ENCODE measurements at places on chromosomes 16 and 17.

DNA sequence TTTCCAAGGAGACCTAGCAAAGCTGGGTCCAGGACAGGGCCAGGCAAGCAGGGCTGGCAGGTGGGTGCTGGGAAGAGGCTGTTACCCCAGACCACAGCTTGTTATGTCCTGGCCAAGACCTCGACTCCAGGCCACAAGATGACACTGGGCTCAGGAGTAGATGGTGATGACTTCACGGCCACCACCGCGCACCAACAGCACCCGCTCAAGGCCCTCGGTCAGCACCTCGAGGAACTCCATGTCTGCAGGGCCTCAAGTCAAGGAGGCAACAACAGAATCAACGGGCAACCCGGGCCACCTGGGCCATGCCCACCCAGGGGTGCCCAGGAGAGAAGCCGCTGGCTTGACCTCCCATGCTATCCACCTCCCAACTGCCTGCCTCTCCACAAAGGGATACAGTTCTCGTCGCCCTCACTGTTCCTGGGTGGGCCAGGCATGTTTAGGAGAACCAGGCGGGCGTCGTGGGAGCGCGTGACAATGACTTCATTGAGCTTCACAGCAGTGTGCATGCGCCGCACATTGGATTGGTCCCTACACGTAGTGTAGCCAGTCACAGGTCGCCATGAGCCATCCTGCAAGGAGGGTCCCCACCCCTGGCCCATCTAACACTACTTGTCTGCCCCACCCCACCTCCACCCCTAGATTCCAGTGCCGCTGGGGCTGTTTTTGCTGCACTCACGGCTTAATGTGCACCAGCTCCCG is 921 bp upstream of the LCAT start:
- DNase-seq: no peak

GRCh38 chr17:47733674-47734410 is 806 bp downstream of the TBX21 start:
- no peak for DNase-seq

DNA sequence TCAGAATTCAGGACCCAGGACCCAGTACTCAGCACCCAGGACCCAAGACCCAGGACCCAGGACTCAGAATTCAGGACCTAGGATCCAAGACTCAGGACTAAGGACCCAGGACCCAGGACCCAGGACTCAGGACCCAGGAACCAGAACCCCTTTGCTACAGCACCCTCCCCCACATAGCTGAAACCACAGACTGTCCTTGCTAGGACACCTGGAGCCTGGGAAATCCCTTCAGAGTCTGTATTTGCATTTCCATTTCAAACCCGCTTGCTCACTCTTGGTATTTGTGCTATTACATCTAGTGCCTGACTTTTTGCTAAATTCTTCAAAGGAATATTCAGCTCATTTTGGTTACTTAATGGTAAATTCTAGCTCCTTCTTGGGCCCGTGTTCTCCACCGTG is 275.8 kb upstream of the MAF start:
- no peak for DNase-seq

- DNase-seq: no peak
These were observed 1.5 kb downstream of the CRK start for GRCh38 chr17:1454541-1454940.

DNA sequence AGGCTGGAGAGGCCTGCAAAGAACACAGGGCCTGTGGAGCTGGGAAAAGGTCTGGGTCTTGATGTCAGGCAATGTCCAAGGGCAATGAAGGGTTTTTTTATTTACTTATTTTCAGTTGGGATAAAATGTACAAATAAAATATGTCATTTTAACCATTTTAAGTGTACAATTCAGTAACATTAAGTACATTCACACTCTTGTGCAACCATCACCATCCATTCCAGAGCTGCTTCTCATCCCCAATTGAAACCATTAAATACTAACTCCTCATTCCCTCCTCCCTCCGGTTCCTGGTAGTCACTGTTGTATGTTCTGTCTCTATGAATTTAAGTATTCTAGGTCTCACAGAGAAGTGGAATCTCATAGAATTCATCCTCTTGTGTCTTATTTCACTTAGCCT is 444.7 kb downstream of the HS3ST3B1 start:
- no peak for DNase-seq

DNA sequence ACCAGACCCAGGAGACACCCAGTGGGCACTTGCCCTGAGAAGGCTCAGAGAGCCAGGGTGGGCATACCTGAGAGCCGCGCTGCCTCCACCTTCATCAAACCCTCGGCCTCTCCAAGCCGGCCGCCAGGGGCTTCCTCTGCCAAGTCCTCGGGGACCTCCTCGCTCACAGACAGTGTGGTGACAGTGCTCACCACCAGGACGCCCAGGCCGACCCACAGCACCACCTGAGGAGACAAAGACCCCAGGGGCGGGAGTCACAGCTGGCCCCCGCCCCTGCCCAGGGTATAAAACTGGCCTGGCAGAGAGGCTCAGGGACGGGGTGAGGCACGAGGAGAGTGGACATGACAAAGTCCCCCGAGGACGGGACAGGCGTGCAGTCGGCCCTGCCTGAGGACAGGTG is 21.1 kb downstream of the NDUFAF8 start:
- no peak for DNase-seq

DNA sequence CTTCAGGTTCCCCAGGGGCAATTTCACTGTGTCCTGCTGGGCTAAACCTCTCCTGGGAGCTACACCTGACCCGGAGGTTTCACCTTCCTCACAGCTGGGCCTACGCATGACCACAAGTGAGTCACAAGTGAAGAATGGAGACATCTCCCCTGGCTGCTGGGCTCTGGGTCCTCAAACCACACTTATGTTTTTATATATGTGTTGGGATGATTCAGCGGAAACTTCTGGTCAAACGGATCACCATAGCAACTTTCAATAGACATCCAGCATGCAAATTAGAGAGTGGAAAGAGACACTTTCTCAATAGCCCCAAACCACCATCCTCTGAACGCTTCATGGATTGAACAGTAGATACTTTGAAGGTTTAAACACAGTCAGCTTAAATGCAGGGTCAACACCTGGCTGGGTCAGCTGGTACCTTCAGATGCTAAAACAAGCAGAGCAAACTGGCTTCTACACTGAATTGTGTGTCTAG is 28.0 kb upstream of the MAF start:
- no peak for DNase-seq

DNA sequence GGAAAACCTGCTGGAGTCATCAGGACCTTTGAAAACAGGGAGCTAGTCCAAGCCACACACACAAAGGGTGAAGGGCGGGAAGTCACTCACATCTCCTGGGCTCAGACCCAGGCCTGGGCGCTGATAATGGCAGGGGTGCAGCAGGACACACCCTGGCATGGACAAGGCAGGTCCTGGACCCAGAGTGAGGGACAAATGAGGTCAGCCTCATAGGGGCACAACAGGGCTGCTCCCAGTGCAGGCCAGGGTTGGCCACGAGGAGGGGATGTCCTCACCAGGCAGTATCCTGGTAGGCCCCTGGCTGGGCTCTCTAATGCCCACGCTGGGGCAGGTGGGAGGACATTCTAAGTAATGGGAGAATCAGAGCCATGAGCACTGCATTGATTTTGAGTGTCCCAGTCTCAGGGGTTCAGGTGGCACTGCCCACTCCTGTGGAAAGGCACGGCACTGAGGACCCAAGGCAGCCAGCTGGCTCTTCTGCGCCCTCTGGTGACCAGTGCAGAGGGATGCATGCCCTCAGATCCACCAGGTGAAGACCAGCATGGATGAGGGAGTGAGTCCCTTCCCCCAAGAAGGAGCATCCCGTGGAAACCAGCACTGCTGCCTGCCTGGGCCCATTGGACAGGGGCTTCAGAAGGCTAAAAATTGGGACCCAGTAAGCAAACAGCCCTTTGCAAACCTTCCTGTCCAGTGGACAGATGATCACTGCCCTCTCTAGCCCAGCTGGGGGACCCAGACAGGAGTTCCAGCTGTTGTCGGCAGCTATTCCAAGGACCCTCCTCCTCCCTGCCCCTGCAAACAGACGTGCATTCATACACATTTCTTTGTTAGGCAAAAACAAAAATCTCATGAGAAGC is 23.4 kb upstream of the SREBF1 start:
- DNase-seq: peak; percentile 57

- DNase-seq: no peak
These were observed 346.9 kb upstream of the PSMD7 start for GRCh38 chr16:73949574-73950320.

- no peak for DNase-seq
These were observed 23.7 kb downstream of the CDH1 start for GRCh38 chr16:68760671-68761275.

- DNase-seq: no peak
These were observed 24.4 kb downstream of the PIEZO1 start for GRCh38 chr16:88760424-88761142.

GRCh38 chr16:26344240-26344776 is 652.5 kb downstream of the HS3ST4 start:
- no peak for DNase-seq

DNA sequence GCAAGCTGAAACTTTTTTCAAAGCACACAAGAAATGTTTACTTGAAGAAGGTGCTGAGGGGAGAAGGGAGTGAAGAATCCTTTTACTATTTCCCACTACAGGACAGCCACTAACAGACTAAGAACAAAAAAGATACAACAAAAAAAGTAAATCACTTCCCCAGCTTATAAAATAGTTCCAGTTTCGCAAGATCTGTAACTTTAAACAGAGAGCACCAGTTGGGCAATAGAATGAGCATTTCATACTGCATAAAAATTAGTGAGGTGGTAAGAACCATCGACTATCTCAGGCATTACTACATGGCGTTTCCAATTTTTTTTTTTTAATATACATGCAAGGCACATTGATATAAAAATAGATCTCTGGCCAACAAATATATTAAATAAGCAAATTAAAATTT is 11.1 kb downstream of the CRYBA1 start:
- DNase-seq: no peak

DNA sequence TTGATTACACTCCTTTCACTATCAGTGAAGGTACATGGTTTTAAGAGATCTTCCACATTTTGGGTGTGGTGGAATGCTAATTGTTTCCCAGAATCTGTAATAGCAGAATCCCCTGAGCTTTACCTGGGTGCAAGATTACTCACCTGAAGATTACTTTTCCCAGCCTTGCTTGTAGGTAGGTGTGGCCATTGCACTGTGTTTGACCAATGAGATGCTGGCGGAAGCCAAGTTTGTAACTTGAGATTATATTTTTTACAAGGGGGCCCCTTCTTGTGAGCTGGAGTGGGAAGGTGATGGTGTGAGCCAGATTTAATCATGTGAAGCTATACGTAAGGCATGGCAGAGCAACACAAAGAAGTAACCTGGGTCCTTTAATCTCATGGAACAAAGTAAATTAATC is 294.3 kb downstream of the TOX3 start:
- DNase-seq: no peak

GRCh38 chr16:89988951-89989350 is 30.3 kb downstream of the DBNDD1 start:
- DNase-seq: no peak

DNA sequence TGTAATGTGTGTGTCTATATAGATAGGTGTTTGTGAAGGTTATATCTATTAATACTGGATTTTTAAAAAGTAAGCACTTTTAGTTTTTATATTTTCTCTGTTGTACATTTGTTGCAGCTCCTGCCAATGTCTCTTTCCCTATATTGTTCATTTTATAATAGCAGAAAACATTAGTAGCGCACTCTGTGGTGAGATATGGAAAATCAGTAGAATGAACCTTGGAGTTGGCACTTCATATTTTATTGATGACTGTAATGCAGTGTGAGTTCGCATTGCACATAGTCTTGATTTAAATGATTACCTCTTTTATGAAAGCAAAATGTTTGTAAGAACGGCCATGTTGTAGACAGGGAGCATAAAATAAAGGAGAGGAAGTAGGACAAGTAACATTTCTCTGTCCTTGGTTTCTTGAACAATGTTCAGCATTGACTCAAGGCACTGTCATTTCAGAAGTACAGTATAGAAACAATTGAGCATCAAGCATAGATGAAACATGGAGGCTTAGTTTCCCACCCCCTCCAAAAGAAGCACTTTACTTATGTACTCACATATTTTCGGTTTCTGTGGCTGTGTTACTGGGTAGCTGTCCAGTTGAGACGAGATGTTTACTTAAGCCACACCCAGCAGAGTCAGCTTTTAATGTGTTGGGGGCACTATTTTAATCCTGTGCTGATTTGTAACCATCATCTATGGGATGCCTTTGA is 74.0 kb downstream of the TANC2 start:
- DNase-seq: no peak

DNA sequence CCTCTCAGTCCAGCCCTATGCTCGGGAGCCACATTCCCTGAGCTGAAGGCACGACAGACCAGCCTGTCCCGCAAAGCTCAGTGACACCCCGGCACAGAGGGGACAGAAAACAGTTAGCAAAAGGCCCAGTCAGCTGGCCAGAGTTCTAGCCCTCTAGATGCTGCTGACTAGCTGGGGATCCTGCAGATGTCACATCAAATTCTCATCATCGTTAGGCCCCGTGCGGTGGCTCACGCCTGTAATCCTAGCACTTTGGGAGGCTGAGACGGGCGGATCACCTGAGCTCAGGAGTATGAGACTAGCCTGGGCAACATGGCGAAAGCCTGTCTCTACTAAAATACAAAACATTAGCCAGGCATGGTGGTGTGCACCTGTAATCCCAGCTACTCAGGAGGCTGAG is 17.2 kb downstream of the UBE2O start:
- no peak for DNase-seq

- DNase-seq: no peak
These were observed 7.6 kb downstream of the SPNS2 start for GRCh38 chr17:4506175-4506813.

DNA sequence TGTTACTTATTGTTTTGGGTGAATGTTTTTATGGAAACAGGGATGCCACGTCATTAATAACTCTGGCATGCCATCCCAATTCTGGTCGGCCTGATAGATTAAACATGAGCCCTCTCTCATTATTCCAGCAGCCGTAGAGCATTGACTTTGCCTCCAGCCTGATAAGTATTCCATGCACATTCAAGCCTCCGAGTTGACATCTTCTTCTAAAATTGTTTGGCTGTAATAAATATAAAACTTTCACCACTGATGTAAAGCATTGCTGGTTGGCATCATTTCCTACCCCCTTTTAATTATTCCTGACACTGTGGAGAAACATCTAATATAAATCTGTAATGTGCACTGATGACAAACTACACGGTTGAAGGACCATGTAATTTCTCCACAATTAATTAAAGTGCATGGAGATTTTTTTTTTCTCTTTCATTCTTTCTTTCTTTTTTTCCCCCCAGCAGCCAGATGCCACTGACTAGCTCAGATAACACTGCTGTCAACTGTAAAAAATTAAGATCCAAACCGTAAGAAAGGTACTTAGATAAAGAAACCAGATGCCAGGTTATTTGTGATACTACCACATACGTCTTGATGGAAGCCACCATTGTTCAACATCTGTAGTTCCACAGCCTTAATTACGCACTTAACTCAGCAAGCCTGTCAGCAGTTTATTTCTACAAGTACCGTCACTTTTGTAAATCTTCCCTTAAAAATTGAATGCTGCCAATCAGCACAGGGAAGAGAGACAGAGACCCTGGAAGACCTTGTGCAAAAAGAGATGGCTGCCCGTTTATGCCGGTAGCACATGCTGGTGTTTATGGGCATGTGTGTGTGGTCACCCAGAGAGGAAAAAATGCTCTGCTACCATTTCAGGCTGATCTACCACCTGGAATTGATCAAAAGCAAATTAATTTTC is 237.7 kb downstream of the IRX3 start:
- no peak for DNase-seq

All from amygdala (tissue), 56 donors.